ENCODE measurements at places on chromosomes 5 and 9.

DNA sequence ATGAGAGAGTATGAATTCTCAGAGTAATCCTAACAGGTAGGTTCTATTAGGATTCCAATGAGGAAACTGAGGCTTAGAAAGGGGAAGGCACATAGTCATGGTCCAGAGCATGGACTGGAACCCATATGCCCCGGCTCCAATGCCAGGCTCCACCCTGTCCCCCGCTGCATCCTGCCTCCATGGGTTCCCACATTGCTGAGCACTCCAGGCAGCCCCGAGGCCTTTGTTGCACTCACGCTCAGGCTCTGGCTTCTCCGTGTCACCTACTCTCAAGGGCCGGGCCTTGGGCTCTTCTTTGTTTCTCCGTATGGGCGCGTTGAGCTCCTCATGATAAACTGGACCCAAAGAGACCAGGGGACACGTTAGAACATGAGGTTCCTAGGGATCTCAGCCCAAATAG, 5.0 kb upstream of the TOR1A start:
- no peak for DNase-seq

DNA sequence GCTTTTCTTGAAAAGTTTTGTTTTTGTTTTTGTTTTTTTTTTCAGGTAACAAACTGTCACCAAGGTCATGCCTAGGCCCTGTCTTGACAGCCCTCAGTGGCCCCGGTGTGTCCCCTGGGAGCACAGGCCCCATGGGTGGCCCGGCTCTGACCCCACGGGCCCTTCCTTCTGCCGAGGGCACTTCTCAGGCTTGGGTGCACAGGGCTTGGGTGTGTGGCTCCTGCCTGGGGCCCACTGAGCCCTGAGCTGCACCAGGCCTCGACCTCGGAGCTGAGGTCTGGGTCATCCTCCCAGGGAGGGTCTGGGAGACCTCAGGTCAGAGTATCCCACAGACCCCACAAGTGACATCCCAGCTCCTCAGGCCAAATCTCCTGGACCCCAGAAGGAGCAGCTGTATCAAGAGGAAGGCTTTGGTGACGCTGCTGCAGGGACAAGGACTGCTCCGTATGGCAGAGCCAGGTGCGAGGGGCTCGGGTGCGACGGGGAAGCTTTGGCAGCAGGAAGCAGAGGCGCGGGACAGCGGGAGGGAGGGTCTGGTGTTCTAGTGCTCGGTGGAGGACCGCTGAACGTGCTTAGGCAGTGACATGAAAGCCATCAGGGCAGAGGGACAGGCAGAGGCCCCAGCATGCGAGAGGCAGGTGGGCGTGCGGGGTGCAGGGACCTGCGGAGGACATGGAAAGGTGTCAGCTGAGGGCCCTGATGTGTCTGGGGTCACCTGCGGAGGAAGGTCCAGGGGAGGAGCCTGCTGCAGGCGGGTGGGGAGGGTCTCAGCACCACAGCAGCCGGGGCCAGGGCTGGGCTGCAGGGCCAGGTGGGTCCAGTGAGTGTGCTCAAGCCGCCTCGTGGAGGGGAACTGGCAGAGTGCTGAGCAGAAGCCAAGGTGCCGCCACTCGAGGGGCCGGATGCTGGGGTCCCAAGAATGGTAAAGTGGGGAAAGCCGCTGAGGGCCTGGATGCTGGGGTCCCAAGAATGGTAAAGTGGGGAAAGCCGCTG, 18.4 kb upstream of the SLC9A3 start:
- DNase-seq: no peak

- no peak for DNase-seq
Measured at GRCh38 chr9:70566066-70566465, 151.6 kb upstream of the KLF9 start.

DNA sequence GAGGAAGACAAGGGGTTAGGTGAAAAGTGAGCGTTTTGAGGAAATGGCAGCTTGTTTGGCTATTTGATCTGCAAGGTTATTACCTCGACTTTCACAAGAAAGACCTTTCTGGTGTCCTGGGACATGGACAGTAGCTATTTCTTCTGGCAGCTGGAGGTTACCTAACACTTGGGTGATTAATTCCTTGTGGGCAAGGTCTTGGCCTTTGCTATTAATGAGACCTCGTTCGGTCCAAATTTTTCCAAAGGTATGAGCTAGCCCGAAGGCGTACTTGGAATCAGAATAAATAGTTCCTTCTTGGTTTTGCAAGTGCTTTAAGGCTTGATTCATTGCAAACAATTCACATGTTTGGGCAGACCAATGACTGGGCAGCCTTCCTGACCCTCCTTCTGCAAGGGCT, 4.9 kb downstream of the GTF3C5 start:
- no peak for DNase-seq

- no peak for DNase-seq
Measured at GRCh38 chr9:123807251-123807650, 122.7 kb downstream of the DENND1A start.

DNA sequence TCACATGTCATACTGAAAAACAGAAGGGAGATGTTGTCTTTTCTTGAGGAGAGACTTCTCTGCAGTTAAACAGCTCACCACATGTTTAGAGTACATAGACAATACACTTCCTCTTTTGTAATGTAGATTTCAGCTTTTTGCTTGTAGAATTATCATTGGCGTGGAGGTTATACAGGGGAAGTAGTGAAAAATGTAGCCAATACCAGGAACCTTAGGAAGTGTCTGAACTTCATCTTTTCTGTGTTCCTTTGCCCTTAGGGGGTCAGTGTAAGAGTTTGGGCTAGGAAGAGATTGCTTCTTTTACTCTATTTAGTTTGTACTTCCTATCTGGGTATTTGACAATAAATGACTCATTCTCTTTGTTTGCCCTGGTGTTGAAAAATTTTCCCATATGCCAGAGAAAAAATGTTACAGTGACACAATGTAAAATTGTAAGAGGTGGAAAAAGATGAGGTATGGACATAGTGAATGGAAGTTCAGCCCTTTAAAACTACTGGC, 21.0 kb upstream of the CDKN2B start:
- peak; percentile 29 for DNase-seq

DNA sequence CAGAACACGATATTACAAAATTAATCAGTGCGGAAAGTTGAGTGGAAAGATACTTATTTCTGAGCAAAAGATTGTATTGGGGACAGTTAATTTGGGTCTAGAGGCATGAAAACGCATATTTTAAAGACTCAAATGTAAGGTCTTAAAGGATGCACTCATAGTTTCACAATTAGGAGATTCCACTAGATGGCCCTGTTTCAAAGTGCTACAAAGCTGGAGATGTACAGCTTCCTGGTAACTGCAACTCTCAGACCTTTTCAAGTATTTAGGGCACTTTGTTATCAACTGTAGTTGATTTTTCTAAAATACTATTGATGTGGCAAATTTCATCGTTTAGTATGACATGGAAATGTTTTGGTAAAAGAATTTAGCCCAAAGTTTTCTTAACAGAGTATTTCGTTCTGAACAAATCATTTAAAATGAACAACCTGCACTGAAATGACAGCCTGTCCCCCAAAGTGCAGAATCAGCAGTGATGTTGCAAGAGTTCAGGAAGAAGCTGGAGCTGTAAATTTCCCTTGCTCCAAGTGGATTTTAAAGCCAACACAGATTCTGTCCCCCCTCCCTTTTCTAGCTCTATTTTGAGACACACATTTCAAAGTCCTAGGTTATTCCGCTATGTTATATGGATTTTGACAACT, 16.2 kb upstream of the NDUFB6 start:
- DNase-seq: no peak

GRCh38 chr5:136526791-136527190, 161.4 kb upstream of the TRPC7 start:
- no peak for DNase-seq

- no peak for DNase-seq
Measured at GRCh38 chr9:94563548-94563947, 8.7 kb downstream of the PCAT7 start.

DNA sequence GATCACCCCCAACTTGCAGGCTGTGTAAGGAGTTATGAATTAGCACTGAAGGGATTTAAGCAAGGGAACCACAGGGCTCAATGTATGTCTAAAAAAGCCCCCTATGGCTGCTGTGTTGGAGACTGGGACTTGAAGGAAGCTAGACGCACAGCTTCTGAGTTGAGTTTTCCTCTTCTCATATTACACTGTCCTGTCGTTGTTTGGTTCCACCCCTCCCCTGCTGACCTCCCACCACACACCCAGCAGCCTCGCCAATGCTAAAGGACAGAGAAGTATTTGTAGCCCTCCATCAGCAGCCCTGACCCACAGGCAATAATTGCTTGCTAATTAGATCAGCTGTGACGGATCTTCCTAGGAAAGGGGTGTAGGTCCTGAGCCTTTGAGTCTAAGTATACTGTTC, 15.1 kb upstream of the CARTPT start:
- DNase-seq: no peak

DNA sequence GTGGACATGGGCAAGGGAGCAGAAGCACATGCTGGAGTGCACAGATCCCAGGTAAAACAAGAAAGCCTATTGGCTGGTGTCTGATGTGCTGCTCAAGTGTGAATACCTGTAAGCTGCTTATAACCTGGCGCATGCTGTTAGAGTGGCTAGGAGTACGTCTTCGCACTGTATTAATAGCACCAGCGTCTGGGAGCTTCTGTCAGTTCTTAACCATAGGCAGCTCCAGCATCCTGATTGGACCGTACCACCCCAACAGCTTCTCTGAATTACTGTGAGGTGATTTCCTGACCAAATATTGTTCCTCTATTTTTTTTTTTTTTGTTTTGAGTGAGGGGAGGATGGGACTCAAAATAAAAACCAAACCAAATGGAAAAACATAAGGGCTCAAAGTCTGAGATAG, 987.6 kb downstream of the PTPRD start:
- no peak for DNase-seq

- DNase-seq: no peak
Measured at GRCh38 chr9:132006677-132007370, 72.8 kb downstream of the MED27 start.

DNA sequence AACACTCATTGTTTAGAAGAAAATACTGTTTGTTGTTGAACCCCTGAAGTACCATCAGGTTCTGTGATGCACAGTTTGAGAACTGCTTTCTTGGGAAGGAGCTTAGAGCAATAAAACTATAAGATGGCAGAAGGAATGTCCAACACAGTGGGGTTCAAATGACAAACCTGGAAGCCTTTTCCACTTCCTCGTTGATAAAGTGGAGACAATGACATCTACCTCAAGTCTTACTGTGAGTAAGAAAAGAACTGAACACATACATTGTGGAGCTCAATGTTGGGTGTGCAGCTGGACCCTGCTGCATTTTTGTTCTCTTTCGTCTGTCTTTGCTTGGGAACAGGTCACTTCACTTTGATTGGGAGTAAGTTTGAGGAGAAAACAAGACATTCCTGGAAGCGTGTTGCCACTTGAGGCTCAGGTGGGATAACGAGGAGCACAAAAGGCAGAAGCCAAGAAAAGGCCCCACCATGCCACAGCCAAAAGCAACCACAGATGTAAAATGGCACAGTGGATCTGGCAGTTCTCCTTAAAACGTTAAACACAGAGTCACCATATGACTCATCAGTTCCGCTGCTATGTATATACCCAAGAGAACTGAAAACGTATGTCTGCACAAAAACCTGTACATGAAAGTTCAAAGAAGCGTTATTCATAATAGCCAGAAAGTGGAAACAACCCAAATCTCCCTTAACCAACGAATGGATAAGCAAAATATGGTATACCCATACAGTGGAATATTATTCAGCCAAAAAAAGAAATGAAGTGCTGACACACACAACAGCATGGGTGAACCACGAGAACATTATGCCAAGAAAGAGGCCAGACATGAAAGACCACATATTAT, 42.9 kb upstream of the SUB1 start:
- no peak for DNase-seq

DNA sequence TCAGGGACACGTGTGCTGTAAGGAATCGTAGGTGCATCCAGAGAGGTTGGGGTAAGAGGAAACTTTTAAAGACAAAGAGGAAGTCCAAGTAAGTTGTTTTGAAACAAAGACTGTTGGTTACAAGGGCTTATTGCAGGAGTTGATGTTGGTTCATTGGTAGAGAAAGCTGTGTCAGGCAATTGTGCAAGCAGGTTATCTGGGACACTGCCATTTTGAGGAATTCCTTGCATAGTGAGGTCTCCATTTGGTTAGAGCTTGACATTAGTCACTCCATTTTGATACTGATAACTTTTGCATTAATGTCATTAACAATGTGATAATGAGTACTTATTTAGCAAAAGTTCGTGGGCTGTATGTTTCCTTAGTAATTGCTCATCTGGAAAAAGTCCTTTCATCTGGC, 24.9 kb downstream of the CNOT6 start:
- no peak for DNase-seq

GRCh38 chr9:135903786-135904520, 3.4 kb downstream of the CAMSAP1 start:
- DNase-seq: no peak

DNA sequence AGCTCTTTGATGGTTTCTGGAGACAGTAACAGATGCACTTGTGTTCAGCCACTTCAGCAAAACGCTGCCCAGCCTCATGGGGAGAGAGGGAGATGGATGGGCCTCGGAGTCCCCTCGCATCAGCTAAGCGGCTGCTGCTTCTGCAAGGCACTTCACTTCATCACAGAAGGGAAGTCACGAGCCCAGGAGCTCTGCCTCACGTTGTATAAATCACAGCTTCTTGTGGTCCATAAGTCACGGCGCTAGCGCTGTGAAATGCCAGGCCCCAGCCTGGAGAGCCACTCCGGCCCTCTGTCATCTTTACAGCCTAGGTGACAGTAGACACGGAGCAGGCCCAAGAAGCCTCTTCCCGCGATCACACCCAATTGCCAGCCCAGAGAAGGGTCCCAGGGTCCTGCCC, 23.4 kb downstream of the DBH start:
- DNase-seq: no peak

DNA sequence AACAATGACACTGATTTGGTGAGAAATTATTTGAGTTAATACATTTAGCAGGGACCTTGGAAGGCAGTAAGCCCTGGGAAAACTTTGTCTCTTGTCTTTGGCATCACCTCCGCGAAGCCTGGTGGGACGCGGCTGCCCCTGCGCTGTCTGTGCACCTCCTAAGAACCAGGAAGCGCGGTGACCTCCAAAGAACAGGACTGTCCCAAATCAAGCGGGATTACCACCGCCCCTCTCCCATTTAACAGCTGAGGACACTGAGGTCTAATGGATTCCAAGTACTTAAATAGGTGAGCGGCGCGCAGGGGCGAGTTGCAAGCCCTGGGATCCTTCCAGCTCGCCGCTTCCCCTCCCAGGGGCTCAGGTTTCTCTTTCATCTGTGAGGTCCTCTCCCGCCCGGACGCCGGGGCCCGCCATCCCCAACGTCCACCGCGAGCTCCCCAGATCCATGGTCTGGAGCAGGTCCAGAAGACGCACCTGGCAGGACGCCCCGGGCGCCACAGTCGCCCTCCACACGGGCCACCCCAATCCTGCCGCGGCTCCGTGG, 432 bp downstream of the STARD4 start:
- DNase-seq: no peak

- peak; percentile 31 for DNase-seq
Measured at GRCh38 chr9:15357050-15357653, 50.1 kb upstream of the TTC39B start.

DNA sequence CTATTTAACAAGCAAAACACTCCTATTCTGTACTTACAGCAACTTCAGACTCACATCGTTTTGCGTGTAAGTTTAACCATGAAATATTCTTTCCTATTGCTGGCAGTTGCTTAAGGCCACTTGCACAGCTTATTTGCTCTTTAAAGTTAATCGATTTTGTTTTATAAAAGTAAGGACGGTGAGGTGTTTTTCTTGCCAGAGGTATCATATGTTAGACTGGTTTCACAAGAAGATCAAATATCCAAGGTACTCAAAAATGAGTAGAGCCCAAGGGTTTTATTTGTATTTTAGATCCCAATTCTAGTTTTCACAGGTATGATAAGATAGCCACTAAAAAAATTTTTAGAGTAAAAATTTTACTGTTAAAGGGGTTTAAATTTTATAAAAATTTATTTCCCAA, 16.2 kb downstream of the CLINT1 start:
- no peak for DNase-seq

- no peak for DNase-seq
Measured at GRCh38 chr9:35864695-35865255, 5.4 kb downstream of the OR13J1 start.

Measured in CD4-positive, alpha-beta T cell (primary cell).